ENCODE measurements at places on chromosomes 13 and 19. TPM values are rescaled to one million over a fixed set of nuclear protein-coding genes. Genes with fewer than 3 reads are reported as not detected.

Gene TEKTIP1
- 18.6 TPM for total RNA-seq

Gene PSG7
- not detected for total RNA-seq

Gene SPIB
- total RNA-seq = 211 TPM

Gene ZNF433
- 7.3 TPM for total RNA-seq

Gene FAM83E
- 1.5 TPM for total RNA-seq

Gene KLK14
- total RNA-seq = 0.59 TPM

Gene IRF2BP1
- 32.9 TPM for total RNA-seq

Gene OR10H2
- not detected for total RNA-seq

Gene FOSB
- 40.9 TPM for total RNA-seq

Gene SIGLEC6
- total RNA-seq = 28.9 TPM

Gene FGF14
- not detected for total RNA-seq

Gene CEACAM16
- not detected for total RNA-seq

Gene NOVA2
- total RNA-seq = not detected

Gene RHPN2
- total RNA-seq = 5.5 TPM

Gene VSIG10L
- 1.7 TPM for total RNA-seq

Gene KLK12
- total RNA-seq = not detected

Gene LILRB1
- 138 TPM for total RNA-seq

Gene SBSN
- not detected for total RNA-seq

Gene PSG1
- not detected for total RNA-seq

Gene RFPL4A
- total RNA-seq = not detected

Gene ZNF17
- 30.7 TPM for total RNA-seq

Gene MYH14
- total RNA-seq = not detected

Gene TEX29
- total RNA-seq = 0.86 TPM

Gene VAV1
- 104 TPM for total RNA-seq

Gene NPHS1
- not detected for total RNA-seq

Gene RASAL3
- total RNA-seq = 88.5 TPM

Gene ATP1A3
- 3.4 TPM for total RNA-seq

Gene GPR18
- total RNA-seq = 17.6 TPM

Gene PLPP2
- total RNA-seq = 0.37 TPM

Gene KIR2DL1
- total RNA-seq = not detected

Gene CCDC169
- not detected for total RNA-seq

Gene TNFRSF19
- total RNA-seq = not detected

Gene ARHGAP45
- 523 TPM for total RNA-seq

Gene KLK4
- 0.52 TPM for total RNA-seq

Gene SIGLEC10
- total RNA-seq = 49.4 TPM

Gene MISP3
- total RNA-seq = 0.34 TPM

Gene ZNF345
- 19.5 TPM for total RNA-seq

Gene CEACAM20
- total RNA-seq = not detected

Gene AMER2
- total RNA-seq = not detected

Gene ZNF878
- 0.29 TPM for total RNA-seq
